Fibroblast of the aortic adventitia (primary cell): ENCODE measurements at places on chromosomes 7 and 10. TPM values are rescaled to one million over a fixed set of nuclear protein-coding genes. Genes with fewer than 3 reads are reported as not detected.

- DNase-seq = no peak
Observed at GRCh38 chr7:86942995-86943394, 116.5 kb downstream of the ELAPOR2 start.

DNA sequence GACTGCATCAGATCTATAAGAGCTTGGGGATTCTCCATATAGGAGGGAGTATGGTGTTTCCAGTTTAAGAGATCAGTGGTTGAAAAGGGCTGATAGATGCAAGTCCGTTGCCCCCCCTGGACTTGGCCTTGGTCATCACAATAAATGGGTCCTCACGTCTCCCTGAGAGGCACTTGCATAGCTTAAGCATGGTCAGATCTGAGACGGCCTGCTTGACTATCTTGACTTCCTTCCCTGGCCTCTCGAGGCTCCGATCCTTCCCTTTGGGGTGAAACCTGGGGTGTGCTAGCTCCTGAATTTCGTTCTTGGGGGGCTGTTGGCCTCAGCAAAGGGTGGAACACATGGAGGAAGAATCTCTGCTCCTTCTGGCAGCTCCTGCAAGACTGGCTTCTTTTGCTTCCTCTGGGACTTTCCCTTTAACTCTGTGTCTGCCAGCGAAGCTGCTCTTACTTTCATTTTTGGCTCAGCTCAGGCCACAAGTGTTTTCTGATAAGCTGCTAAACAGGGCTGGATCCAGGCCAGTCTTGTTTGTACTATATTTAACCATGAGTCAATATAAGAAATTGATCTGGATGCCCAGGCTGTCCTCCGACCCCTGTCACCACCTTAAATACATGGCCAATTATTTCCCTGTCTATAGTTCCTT lies 11.2 kb upstream of the ZNF485 start:
- DNase-seq = peak; percentile 49

- DNase-seq = no peak
Observed at GRCh38 chr10:32605787-32606186, 159.8 kb downstream of the CCDC7 start.

Gene ACTR3C
- total RNA-seq = 0.54 TPM in 1 of 2 replicates, not detected in the other

GRCh38 chr10:125159932-125160855 lies at the start of gene CTBP2:
Gene CTBP2 (minus strand): TSS chr10:125160563.
- peak; percentile 51 for DNase-seq

DNA sequence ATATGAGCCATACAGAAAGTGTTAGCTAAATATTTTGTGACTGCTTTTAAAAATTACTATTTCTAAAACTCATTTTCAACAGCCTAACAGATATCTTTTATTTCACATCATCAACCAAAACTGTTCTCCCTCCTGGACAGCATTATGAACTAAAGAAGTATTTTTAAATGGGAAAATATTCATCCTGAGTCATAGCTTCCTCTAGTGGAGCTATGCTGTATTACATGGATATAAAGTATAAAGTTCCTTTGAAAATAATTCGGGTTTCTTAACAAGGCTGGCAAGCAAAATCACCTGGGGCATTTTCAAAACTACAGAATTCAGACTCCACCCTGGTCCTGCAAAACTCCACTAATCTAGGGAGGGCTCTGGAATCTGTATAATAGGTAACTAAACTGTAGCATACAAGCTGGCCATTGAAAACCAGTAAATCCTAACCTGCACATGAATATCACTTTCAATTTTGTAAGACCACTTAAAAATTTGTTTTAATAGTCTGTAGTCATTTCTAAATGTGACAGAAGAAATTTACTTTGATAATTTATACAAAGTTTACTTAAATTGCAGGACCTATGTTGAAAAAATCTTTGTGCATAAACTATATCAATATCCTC lies 53.5 kb downstream of the SCIN start:
- peak; percentile 49 for DNase-seq

DNA sequence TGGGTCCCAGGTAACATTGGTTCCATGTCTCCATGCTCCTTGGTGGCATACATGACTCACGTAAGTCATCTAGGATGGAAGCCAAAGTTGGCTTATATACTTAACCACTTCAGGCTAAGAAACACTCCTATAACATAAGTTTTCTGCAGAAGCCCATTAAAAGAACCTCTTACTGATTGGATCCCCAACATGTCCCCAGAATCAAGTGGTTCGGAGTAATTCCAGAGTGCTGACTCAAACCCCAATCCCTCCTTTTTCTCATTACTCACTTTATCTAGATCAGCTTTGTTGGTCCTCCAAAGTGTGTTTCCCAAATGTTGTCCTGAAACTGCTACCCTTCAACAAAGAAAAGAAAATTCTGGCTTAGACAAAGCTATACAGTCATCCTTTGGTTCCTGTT lies 10.1 kb upstream of the ATOH7 start:
- no peak for DNase-seq

Gene NEBL
- 0.09 and 4.3 TPM in 2 replicates for total RNA-seq

DNA sequence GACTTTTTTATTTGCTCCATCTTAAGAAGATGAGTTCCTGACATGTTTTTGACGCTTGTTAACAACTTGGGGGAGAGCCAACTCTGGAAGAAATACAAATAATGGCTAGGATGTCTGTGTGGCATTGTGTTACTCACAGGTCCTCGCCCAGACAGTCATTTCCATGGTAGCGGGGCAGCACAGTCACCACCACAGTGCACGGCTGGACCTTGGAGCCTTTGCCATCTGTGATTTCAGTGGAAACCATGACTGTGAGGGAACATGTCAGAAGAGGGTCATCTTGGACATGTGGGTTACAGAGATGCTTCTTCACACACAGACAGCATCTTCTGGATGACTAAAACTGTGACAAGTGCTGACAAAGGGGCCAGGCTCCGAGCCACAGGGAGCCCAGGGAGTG lies 74.5 kb downstream of the PKD1L1 start:
- no peak for DNase-seq

- DNase-seq = no peak
Observed at GRCh38 chr7:115864082-115864481, 166.5 kb downstream of the TFEC start.

- no peak for DNase-seq
Observed at GRCh38 chr7:151885202-151885580, 8.3 kb upstream of the PRKAG2 start.

- no peak for DNase-seq
Observed at GRCh38 chr7:128931965-128932861, 5.5 kb upstream of the IRF5 start.

- DNase-seq = no peak
Observed at GRCh38 chr10:422241-422640, 267.2 kb downstream of the DIP2C start.

GRCh38 chr7:113008755-113009154 lies 77.9 kb downstream of the GPR85 start:
- no peak for DNase-seq

Gene TMEM270
- total RNA-seq = not detected in 2 replicates

DNA sequence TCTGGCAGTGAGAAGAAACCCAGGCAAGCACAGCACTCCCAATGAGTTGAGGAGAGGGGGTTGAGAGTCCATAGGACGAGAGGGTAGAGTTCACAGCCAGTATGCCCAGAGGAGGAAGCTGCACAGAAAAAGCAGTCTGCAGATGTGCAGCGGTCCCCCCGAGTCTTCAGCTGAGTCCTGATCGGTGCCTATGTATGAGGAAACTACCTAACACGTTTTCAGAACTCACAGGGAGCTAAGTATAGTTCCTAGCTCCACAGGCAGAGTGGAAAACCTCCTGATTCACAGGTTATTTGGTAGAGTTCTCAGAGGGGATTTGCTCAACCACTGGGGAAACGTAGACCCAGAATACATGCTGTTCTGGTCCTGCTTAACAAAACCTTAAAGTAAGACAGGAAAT lies 271.3 kb upstream of the CNTNAP2 start:
- DNase-seq = no peak

- no peak for DNase-seq
Observed at GRCh38 chr7:133584956-133585668, 332.2 kb downstream of the EXOC4 start.
